EL (cell line): ENCODE measurements at places on chromosomes 7 and 10.

GRCh38 chr7:149500910-149501309 lies 3.3 kb upstream of the ZNF746 start:
- no peak for DNase-seq

DNA sequence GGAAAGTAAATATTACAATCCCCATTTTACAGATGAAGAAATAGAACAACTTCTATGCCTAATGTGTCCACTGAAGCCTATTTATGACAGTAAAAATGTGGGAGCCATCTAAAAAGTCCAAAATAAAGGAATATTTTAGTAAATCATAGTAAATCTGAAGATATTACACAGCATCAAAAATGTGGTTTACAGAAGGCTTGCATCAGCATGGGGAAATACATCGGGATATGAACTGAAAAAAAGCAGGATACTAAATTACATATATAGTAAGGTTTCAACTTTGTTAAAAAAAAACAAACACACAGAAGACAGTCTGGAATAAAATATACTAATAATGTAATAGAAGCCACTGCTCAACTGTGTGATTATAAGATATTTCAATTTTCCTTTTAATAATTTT lies 20.8 kb downstream of the CPA1 start:
- DNase-seq: no peak

- no peak for DNase-seq
Measured at GRCh38 chr7:131501930-131502685, 54.3 kb downstream of the PODXL start.

DNA sequence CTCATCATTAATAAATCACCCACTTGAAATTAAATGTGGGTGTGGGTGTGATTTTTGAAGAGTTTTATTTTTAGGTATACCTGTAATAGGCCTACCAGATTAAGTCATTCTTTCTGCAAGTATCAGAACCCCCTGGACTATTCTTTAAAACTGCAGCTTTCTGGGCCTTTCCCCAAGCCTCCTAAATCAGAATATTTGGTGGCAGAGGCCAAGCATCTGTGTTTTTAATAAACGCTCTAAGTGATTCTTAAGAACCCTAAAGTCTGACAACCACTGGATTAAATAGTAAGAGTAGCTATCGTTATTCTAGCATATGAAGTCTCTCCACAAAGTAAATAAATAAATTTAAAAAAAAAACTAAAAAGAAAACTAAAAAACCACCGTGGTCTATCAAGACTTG lies 703.0 kb upstream of the NRP1 start:
- DNase-seq: no peak

GRCh38 chr10:12419262-12419847 lies 70.0 kb downstream of the CAMK1D start:
- peak; percentile 78 for DNase-seq

- DNase-seq: no peak
Measured at GRCh38 chr7:159109653-159110035, 35.0 kb downstream of the VIPR2 start.

- no peak for DNase-seq
Measured at GRCh38 chr7:42029405-42029804, 207.6 kb downstream of the GLI3 start.

GRCh38 chr10:104574427-104574826 lies 66.7 kb upstream of the SORCS3 start:
- no peak for DNase-seq

DNA sequence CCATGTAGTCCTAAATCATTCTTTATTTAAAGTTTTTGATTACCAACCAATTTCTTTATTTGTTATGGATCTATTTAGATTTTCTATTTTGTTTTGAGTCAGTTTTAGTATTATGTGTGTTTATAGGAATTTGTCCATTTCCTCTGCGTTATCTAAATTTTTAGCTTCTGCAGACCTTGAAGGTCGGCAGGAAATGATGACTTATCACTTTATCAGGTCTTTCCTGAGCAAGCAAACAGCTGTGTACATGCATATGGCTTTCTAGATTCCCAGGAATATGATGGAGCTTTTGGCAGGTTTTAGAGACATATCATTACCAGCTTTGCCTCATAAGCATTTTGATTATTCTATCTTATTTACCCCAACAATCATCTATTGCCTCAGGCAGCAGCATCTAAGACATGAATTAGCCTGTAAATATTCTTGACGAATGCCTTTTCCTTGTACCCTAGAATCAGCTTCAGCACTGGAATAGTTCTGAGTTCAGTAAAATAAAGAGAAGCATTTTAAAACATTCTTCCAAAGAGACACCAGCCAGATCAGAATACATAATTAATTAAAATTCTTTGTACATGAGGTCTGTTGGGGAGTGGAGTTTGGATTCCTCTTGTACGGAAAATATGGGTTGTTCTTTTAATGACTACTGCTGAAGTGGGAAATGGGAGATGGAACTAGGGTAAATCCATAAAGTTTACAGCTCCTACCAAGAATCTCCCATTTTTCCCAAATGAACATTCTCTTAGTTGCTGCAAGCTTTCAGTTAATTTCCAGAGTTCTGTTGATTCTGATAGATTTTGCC lies 408.8 kb upstream of the SEMA3C start:
- DNase-seq: peak; percentile 15

GRCh38 chr7:116779931-116780330 lies 82.5 kb upstream of the CAPZA2 start:
- DNase-seq: peak; percentile 21

- no peak for DNase-seq
Measured at GRCh38 chr7:102260856-102261255, 25.8 kb upstream of the SH2B2 start.

- DNase-seq: no peak
Measured at GRCh38 chr10:73247509-73248258, 629 bp upstream of the DNAJC9 start.

- DNase-seq: no peak
Measured at GRCh38 chr7:158256091-158256816, 331.4 kb downstream of the PTPRN2 start.

DNA sequence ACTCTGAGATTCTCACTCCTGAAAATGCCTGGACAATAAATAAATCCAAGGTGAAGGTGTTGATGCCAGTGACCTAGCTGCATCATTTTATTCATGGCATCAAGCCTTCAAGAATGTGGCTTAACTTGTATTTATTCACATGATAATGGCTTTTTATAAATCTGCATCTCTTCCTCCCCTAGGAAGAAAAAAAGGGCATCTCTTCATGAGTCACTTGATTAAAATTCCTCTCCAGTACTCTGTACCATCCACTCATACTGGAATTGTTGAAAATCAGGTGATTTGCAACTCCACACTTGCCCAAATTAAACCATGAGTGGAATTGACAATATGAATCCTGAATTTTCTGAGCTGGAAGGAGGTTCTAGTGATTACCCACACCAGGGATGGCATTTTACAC lies 30.2 kb downstream of the PTPRE start:
- no peak for DNase-seq

- no peak for DNase-seq
Measured at GRCh38 chr10:116476461-116476860, 48.8 kb downstream of the PNLIPRP3 start.

DNA sequence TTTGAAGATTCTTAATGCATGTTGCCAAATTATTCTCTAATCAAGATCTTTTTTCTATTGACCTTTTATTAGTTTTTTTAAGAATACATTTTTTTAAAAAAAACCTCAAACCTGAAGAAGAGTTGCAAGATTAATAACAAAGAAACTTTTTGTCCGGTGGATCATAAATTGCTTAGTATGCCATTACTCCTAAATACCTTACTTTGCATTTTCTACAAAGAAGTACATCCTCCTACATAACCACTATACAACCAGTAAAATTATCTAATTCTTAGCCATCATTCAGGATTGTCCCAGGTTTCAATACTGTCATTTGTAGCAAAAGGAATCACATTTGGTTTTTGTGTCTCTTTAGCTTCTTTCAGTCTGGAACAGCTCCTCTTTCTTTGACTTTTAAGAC lies 77.9 kb downstream of the SRI start:
- no peak for DNase-seq

GRCh38 chr7:157574120-157574825 lies 237.5 kb downstream of the DNAJB6 start:
- DNase-seq: no peak

DNA sequence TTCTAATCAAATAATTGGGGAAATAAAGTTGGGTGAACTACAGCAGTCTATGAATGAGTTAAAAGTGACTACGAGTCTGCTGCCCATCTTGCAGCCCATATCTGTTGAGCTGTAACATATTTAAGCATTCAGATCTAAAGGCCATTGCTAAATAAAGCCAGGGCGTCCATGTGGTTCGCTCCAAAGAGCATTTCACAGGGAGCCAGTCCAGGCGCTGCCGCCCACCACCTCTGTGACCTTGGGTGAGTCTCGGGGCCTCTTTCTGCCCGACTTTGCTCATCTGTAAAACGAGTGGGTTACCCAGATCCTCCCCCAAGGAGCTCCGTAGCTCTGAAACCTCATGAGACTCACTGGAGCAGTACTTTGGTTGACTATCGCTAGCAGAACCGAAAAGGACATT lies 223.1 kb downstream of the CUX1 start:
- no peak for DNase-seq

GRCh38 chr7:30201161-30201666 lies 66.4 kb downstream of the MTURN start:
- no peak for DNase-seq

DNA sequence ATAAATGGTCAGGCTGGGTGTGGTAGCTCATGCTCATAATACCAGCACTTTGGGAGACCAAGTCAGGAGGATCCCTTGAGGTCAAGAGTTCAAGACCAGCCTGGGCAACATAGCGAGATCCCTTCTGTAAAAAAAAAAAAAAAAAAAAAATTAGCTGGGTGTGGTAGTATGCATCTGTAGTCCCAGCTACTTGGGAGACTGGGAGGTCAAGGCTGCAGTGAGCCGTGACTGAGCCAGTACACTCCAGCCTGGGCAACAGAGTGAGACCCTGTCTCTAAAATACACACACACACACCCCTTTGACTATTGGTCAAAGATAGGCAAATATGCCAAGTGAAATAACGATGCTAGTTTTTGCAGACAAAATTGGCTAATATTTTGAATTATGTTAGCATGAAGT lies 80.6 kb downstream of the IGF2BP3 start:
- DNase-seq: no peak

DNA sequence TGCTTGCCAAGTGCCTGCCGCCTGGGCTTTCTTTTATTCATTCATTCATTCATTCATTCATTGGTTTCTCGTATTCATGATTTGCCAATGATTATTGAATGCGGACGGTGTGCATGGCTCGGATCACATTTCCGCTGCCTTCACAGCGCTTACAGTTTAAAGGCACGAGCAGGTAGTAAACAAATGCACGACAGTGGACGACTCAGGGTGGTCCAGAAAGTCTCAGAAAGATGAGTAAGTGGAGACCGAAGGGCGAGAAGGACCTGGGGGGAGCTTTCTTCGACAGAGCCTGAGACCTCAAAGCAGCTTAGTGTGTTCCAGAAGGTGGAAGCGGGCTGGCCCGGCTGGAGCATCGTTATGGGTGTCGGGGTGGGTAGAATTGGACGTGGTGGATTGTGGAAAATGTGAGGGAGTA lies 506 bp downstream of the MCM10 start:
- DNase-seq: peak; percentile 30

DNA sequence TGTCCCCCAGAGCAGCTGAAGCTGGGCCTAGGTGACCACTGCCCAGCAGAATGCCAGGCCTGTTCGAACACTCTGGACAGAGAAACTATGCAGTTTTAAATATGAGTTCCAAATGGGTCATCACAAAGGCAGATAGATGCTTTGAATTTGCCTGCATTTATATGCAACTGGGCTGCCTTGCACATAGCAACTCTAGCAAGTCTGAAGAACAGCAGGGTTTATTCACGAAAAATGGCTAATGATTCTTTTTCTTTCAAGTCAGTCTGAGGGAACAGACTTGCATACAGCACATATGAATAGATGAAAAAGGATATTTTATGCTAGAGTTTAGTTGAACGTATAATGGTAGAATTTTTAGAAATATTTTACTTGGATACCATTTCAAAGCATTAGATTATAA lies 68.5 kb downstream of the SLC35B4 start:
- no peak for DNase-seq

GRCh38 chr10:102615361-102615760 lies 28.9 kb upstream of the TRIM8 start:
- no peak for DNase-seq

DNA sequence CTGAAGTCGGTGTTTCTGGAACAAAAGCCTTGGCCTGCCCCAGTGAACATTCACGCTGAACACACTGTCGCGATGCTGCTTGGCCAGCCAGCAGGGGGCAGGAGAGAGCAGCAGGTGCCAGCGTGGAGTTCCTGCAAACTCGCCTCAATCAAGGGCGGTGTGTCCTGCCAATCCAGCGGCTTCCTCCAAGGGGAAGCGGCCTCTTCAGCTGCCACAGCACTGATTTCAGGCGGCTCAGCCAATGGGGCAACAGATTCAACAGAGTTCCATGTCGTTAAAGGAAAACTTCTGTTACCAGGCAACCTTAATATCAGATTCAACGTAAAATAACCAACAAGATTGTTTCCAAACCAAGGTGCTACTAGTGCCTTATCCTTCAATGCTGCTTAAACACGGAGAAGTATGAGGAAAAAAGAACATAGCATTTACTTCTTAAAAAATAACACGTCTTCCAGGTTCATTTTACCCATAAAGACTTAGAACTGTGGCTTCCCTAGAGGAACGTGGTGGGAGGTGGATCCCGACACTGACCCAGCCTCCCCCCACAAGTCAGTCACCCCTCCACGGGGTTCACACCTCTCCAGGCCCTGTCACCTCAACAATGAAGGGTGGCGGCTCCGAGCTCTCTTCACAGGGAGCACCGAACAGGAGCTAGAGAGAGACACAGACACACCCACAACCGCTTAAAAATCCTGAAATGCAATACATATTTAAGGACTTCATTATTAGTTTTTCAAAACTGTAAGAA lies 178.2 kb downstream of the DIP2C start:
- peak; percentile 80 for DNase-seq

DNA sequence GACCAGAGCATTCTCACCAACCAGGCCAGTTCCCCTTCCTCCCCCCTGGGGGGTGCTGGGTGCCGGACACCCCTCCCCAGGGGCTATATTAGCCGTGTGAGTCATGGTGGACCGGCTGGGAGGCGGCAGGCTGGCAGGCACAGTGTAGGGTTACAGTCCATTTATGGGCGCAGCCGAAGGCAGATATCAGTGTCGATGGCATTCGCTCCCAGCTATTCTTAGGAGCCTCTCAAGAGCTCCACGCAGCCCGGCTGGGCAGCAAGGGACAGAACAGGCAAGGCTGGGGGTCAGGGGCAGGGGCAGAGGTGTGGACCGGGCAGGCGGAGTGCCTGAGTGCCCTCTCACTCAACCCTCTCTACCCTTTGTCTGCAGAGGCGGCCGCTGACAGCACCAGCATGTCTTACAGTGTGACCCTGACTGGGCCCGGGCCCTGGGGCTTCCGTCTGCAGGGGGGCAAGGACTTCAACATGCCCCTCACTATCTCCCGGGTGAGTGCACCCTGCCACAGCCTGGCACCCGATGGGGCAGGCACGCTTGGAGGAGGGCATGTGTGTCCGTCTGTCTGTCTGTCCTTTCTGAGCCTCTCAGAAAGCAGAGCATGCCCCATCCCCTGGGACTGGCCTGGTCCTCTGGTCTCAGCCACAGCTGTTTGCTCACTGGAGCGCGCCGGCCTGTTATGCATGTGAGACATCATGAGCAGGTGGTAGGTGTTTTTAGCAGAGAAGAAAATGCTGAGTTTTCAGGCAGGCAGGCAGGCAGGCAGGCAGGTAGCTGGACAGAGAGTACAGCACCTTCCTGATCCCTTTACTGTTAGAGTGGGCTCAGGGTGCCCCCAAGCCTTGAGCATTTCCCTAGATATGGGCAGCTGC lies at the start of gene LDB3:
Gene LDB3 (plus strand): TSS at position 215 of the 869 bp plus-strand sequence. CDS start 181 bp downstream, at position 396.
- peak; percentile 51 for DNase-seq

GRCh38 chr10:224571-224970 lies 89.3 kb downstream of the ZMYND11 start:
- no peak for DNase-seq

- no peak for DNase-seq
Measured at GRCh38 chr10:93850031-93851015, 43.5 kb upstream of the SLC35G1 start.
